CD4-positive, alpha-beta T cell treated with Interleukin-17A for 1 hour (primary cell): ENCODE measurements at places on chromosomes 1 and 21.

DNA sequence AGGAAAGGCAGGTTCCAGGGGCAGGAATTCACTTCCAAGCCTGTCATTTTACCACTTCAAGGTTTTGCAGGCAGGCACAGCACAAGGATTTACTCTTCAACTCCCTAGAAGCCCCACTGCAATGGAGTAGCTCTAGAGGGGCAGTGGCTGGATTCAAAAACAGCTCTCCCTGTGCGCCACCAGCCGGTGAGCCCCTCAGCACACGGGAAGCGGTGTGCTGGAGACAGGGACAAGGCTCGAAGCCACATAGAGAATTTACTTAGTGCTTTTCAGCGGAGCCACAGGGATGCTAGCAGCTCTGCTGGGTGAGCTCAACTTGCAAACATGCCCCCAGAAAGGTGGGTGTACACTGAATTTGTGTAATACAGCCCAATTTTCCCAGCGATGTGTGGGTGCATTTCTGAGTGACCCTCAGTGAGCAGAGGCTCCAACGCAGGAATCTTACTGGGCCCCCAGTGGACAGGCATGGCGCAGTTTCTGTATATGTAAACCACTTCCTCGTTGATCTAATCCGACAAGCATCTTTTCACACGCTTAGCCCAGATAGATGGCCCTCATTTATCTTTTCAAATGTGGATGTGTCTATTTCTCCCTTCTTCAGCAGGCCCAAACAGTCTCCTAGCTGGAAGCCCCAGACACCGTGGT is 10.9 kb downstream of the VWA5B1 start:
- DNase-seq = no peak

- no peak for DNase-seq
Observed at GRCh38 chr1:229409616-229410369, 24.1 kb downstream of the ACTA1 start.

GRCh38 chr1:202201971-202202370 is 8.4 kb downstream of the LGR6 start:
- no peak for DNase-seq

DNA sequence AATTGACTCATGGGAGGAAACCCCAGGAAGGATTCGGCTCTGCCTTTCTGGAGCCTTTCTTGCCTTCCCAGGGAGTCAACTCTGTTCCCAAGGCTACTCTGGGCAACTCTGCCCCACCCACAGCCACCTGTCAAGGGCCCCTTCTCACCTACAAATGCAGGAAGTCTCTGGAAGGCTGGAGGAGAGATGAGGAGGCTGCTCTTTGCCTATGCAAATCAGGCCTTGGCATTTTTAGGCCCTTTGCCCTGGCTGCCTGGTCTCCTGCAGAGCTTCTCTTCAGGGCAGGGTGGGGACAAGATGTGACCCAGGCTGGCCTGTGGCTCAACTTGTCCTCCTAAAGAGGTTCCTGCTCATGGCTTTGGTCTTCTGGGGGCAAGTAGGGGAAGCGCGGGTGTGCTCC is 5.4 kb downstream of the SLC6A9 start:
- no peak for DNase-seq

GRCh38 chr1:195866781-195867222 is 741.4 kb downstream of the KCNT2 start:
- no peak for DNase-seq
